ENCODE measurements at places on chromosomes 6 and 20. TPM values are rescaled to one million over a fixed set of nuclear protein-coding genes. Genes with fewer than 3 reads are reported as not detected.
A peak's percentile ranks its signal among the peaks of the same experiment; 100 is the strongest.

- H3K4me3 ChIP-seq, result no peak overlapping the region
- H3K36me3 ChIP-seq, result peaks cover 31% of the 10 kb centered on the region
- DNase-seq, result no peak
Measured at GRCh38 chr6:89679215-89680120, 40.9 kb upstream of the LYRM2 start.

- peaks cover 6% of the 10 kb centered on the region for H3K36me3 ChIP-seq
- H3K27me3 ChIP-seq, result peaks cover 16% of the 10 kb centered on the region
- peak; percentile 28 for DNase-seq
- H3K27ac ChIP-seq, result peak overlapping the region; percentile 67
- H3K4me1 ChIP-seq, result peaks cover 23% of the 10 kb centered on the region
Measured at GRCh38 chr20:63955281-63955826, 862 bp downstream of the UCKL1 start.

DNA sequence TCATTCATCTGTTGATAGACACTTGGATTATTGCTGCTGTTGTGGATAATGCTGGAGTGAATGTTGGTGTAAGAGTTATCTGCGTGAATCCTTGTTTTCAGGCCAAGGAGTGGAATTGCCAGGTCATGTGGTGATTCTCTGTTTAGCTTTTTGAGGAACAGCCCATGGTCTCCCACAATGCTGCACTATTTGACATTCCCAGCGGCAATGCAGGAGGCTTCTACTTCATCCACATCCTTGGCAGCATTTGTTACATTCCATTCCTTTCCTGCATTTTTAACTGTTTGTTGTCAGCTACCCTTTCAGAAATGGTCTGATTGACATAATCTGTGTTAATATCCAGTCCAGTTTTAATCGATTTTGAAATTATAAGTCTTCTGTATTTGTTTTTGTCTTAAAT is 51.7 kb upstream of the CLDN20 start:
- H3K4me3 ChIP-seq, result no peak overlapping the region
- no peak overlapping the region for H3K27ac ChIP-seq
- no peaks in the 10 kb centered on the region for H3K4me1 ChIP-seq
- H3K27me3 ChIP-seq, result peaks cover 3% of the 10 kb centered on the region
- peaks cover 14% of the 10 kb centered on the region for H3K36me3 ChIP-seq

- no peak overlapping the region for H3K4me3 ChIP-seq
- H3K4me1 ChIP-seq, result peaks cover 19% of the 10 kb centered on the region
- DNase-seq, result peak; percentile 14
- H3K27ac ChIP-seq, result 0 out of 2 replicates have a peak overlapping the region, but pooled peaks have one; percentile 29
Measured at GRCh38 chr20:57223648-57224489, 42.6 kb downstream of the BMP7 start.

DNA sequence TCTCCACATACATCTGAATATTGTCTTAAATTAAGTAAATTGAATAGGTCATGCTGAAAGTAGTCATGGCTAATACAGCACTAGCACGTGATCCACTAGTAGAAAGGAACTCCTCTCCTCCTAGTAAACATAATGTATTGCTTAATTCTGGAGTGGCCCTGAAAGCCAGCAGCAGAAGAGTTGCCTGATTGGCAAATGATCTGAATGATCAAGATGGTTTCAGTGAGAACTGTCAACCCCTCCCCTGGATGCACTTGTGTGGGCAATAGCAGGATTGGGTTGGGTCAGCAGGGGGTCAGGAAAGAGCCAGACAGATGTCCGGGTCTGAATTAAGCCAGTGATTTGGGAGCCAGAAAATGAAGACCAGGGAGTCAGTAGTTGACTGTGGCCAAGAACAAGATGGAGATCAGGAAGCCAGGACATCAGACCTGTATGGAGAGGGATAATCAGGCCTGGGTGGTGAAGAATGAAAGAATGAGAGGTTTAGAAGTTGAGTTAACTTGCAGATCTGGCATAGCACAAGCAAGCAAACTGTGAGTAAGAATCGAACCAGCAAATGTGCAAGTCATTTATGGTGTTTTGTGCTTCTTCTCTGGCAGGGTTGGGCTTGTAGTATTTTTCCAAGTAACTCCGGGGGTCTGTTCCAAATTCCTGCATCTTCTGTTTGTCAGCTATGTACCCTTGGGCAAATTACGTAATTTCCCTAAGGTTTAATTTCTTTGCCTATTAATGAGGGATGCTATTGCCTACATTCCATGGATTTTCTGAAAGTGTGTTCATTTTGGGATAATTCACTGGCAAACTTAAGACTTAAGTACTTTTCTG is 304.9 kb downstream of the CD109 start:
- no peak overlapping the region for H3K27ac ChIP-seq
- DNase-seq, result no peak

The PRL gene
- not detected for total RNA-seq
